ENCODE measurements at places on chromosomes 13 and 19.

DNA sequence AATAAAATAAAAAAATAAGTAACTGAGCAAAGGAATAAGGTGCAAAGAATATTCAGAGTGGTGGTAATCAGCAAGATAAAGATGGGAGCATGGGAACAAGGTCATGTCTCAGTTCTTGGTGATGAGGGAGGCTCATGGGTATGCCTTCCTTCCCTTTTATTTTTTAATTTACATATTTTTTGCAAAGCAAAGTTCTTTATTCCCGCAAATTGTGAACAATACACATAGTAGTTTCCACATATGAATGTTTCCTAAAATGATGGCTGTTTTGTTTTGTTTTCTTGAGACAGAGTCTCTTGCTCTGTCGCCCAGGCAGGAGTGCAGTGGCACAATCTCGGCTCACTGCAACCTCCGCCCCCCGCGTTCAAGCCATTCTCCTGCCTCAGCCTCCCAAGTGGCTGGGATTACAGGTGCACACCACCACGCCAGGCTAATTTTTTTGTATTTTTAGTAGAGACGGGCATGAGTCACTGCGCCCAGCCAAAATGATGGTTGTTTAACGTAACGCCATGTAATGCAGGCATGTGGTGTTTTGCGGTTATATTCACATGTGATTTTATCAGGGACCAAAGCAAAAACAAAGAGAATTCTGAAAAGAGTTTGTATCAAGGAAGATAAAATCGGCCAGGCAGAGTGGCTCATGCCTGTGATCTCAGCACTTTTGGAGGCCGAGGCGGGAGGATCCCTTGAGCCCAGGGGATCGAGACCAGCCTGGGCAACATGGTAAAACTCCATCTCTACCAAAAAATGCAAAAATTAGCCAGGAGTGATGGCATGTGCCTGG is 4.5 kb upstream of the ADGRE2 start:
- DNase-seq = no peak

DNA sequence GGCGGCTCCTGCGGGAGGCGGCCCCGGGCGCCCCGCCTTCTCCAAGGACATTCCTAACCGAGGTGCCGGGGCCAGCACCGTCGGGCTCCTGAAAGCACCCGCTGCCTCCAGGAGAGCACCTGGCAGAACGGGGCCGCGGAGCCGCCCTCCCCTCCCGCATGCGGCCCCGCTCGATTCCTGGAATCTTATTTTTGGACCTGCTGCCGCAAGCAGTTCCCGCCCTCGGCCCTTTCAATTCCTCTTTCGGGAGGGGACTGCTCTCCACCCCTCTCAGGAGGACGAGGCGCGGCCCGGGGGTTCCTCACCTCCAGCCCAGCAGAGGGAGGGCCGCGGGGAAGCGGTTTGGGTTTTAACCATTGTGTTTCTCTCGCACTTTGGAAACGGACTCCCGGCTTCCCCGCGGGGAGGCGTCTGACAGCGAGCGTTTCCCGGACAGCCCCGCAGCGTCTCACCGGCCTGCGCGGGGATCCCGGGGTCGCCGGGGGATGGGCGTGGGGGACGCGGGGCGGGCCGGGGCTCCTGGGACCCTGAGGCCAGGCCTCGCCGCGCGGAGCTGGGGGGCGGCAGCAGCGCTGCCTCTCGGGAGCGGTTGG is 849 bp downstream of the GAS6 start:
- DNase-seq = no peak

GRCh38 chr19:32977280-32977679 is 5.2 kb downstream of the FAAP24 start:
- no peak for DNase-seq

- DNase-seq = no peak
Observed at GRCh38 chr19:11480715-11481533, at the start of gene ELAVL3. Gene ELAVL3 (minus strand): TSS chr19:11481046. CDS start chr19:11480608, 438 bp downstream.

GRCh38 chr13:110061270-110061669 is 245.7 kb downstream of the COL4A1 start:
- DNase-seq = no peak

DNA sequence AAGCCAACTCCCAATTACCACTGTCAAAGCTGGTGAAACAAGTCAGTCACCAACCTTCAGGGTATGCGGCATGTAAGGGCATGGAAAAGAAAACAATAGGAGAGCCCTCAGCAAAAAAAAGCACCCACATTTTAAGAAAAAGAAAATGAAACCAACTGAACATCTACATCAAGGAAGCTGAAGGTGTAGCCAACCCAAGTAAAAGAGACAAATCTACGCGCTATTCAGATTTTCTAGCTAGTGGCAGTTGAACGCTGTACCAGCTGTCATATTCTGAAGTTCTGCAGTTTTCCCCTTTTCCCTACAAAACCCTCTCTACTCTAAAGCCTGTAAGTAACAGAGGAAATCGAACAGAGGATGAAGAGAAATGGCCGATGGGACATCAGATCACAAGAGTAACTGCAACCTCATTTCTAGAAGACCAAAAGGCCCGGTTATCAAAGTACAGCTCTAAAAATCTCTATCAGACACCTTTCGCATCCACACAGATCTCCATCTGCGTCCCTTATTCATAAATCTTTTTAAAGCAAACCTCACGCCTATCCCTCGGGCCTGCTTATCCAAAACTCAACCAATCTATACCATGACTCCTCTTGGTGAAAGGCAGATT is 1.4 kb downstream of the MYCBP2 start:
- no peak for DNase-seq

All from epithelial cell of proximal tubule (primary cell).